ENCODE measurements at places on chromosomes 6 and 20.

GRCh38 chr6:20997143-20997769 is 463.0 kb downstream of the CDKAL1 start:
- DNase-seq = no peak

DNA sequence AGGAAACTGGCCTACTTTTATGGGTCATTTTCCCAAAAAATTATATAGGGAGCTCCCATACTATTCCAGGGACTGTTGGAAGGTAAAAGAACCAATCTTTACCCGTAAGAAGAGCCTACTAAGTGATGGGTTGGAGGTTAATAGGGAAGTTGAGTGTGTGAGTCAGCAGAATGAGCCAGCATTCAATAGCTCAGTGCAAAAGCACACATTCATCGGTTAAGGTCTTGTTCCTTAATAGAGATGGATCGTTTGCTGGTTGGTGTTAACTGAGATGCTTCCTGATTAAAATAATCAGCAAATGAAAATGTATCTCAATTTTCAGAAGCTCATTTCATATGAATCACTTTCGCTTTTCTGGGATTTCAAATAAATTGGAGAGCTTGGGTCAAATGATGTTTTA is 115.3 kb upstream of the MRPS10 start:
- DNase-seq = no peak

DNA sequence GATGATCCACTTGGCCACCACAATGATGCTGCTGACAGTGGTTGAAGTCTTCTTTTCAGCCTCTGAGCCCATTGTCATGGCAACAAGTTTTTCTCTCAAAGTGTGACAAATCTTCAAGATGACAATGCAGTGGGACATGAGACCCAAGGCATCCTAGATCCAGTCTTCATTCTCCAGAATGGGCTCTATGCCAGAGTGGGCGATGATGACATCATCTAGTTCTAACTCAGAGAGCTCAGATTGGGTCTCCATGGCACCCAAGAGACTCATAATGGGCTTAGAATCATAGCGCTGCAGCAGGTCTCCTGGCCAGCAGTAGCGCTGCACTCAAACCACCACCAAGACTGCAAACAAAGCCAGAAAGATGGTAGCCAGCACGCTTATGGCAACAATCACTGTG is 973.6 kb downstream of the EYS start:
- no peak for DNase-seq

- DNase-seq = no peak
These were observed 19.5 kb upstream of the RSPH4A start for GRCh38 chr6:116596815-116597214.

GRCh38 chr6:156582509-156582992 is 194.6 kb upstream of the ARID1B start:
- no peak for DNase-seq

DNA sequence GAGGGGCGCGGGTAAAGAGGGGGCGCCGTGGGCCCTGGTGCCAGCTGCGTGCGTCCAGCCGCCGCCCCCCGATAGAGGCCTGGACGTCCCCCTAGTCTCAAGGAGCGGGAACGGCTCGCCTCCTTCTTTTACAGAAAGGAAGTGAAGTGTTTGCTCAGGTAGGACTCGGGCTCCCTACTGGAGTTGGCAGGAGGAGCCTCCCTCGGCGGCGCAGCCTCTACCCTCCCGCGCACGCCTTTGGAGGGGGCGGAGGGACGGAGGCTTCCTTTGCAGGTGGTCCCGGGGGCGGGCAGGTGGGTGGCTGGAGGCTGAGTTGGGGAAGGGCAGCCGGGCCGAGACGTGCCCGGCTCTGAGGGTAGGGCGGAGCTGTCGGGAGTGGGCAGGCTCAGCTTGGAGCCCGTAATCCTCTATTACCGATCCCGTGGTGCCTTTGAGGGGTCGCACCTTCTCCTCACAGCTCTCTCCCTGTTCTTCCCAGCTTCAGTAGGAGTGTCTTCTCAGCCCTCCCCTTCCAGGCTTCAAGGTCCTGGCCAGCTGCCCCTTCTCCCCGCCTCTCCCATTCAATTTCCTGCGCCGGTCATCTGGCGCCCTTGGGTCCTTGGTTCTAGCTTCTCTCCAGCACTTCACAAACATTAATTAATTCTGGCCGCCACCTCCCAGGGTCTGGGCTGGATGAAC is 728 bp downstream of the ITPR3 start:
- DNase-seq = peak; percentile 21

DNA sequence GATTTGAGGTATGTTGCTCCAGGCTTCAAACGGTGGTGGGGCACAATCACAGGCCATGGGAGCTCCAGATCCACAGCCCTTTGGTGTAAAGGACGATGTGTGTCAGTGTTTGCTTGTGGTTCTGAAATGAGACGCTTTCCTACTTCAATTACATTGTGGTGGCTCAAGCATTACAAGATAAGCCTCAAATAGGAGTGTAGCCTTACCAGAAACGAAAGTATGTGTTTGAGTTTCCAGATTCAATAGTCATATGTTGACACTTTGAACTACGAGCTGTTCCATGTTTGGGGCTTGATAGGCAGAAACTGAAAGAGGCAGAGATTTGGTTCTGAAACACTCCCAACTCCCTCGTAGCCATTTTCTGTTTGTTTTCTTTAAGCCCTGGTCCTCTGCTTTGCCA is 187.1 kb downstream of the MYLK4 start:
- no peak for DNase-seq

DNA sequence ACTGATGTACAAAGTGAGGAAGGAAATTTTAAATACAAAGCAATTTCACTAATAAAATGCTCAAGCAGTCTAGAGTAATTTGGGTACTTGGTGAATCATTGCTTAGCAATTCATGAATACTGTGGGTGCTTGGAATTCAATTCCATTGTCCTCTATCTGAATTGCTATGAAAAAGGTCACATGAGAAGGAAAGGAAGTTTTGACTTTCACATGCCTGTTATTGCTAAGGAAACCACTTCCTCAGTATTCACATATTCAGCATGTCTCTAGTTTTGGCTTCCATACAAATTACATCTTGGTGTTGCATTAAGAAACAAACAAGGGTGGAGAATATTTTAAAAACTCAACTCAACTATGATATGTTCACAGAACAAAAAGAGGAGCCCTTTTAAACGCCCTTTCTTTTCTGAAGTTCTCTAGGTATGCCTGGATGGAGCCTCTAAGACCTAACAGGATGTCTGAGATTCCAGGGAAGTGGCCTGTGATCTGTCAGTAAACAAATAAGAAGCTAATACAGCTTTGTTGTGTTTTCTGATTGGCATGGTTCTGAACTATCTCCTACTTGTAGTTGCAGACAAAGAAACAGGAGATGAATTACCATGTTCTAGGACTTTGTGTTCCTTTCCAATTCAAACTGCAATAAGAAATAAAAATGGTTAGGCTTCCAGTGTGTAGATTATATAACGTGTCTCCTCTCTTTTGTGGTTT is 190.4 kb downstream of the OGFRL1 start:
- no peak for DNase-seq

DNA sequence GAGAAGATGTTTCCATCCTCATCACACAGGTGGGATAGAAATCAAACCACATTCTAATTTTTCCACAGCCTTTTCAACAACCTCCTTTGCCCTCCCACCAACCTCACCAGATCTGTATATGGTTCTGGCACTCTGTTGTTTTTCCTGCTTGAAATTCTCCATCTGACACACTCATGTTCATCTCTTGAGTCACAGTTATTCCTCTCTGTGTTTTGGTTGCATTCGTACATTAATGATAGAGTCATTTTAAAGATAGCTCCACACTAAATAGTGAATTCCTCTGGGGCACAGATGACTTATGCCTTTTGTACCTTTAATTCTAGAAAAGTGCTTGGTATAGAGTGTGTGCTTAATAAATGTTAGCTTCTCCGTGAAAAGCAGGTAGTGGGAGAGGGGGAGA is 1.4 kb upstream of the GCLC start:
- no peak for DNase-seq

GRCh38 chr6:25660512-25660911 is 8.5 kb downstream of the SCGN start:
- DNase-seq = no peak

GRCh38 chr20:8778387-8778786 is 290.5 kb upstream of the PLCB4 start:
- no peak for DNase-seq

GRCh38 chr6:108581237-108581931 is 20.7 kb downstream of the FOXO3 start:
- no peak for DNase-seq

GRCh38 chr20:51091406-51092195 is 68.7 kb upstream of the KCNG1 start:
- DNase-seq = no peak
